ENCODE measurements at places on chromosomes 4 and X. TPM values are rescaled to one million over a fixed set of nuclear protein-coding genes. Genes with fewer than 3 reads are reported as not detected.

- DNase-seq = no peak
These were observed 148.6 kb downstream of the EPHA5 start for GRCh38 chr4:65521666-65522065.

GRCh38 chr4:155559915-155560314 is 106.7 kb upstream of the GUCY1A1 start:
- no peak for DNase-seq

DNA sequence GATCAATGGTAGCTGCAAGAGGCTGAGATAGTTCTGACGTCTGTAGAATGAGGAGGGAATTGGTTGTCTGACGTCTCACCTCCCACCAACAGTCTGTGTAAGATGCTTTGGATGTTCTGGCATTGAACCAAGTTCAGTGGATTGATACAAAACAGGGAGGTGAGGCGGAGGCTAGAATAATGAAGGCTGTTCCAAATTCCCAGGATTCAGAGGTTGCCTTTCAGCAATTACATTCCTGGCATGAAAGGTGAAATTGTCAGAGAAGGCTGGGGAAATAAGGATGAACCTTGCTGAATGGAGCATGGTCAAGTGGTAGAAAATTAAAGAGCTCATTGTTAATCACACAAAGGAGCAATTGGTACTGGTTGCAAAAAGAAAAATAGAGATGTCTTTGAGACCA is 241.6 kb downstream of the FBXW7 start:
- no peak for DNase-seq

DNA sequence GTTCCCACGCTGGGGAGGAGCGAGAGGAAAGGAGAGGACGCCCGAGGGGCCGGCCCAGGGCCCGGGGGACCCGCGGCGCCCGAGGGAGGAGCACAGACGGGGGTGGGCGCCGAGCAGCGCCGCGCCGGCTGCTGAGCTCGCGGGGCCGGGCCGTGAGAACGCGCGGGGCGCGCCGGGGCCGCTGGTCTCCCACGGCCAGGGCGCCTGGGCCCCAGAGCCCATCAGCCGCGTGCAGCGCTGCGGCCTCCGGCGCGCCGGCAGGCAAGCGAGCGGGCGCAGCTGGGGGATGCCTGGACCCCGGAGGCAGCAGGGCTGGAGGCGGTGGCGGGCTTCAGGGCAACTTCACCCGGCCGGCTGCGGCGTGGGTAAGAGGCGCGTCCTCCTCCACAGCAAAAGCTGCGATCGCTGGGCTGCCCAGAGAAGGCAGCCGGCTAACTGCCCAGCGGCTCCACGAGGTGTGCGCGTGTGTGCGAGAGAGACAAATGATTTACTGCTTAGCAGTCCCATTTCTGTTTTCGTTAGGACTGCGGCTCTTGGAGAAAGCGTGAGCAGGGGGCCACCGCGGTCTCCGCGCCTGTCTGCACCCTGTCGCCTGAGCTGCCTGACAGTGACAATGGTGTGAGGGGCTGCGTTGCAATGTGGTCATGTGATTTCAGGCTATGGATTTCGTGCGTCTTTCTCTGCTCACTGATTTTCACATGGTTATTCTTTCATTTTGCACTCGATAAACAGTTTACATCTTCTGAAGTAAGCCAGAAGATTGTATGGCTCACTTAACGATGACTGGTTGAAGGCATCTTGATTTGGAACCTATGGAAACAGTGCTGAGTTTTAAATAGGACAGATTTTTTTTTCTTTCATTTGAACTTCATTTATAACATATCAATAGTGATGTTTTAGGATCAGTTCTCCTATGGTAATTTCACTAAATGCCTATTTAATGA is 1.2 kb downstream of the GUCY1A1 start:
- no peak for DNase-seq

GRCh38 chr4:56286763-56287162 is 100.5 kb downstream of the AASDH start:
- DNase-seq = no peak

- no peak for DNase-seq
These were observed 162.0 kb downstream of the ATP10D start for GRCh38 chr4:47647029-47647428.

GRCh38 chr4:155076256-155076785 is 132.1 kb upstream of the NPY2R start:
- no peak for DNase-seq

DNA sequence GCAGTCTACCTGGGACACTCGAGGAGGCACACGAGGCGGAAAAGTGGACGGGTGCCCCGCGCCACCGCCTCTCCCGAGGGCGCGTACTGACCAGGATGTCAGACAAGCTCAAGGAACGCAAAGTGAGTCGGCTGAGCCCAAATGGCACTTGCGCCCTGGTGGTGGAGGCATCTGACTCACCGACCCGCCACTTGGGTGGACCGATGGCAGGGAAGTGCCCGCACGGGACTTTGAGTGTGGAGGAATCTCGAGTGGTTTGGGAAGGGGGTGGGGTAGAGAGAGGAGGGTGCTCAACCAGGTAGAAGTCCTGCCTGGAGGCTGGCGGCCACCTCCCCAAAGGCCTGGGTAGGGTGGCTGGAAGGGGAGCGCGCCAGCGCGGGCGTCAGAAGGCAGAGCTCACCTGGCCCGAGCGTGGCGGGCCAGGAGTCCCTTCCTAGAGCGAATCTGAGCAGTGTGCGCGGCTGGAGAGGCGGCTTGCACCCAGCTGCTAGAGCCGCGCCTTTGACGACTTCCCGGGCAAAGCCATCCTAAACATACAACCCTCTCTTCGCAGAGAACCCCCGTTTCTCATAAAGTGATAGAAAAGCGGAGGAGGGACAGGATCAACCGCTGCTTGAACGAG is 655 bp downstream of the HELT start:
- no peak for DNase-seq

GRCh38 chrX:134813697-134814096 is 155.4 kb upstream of the PLAC1 start:
- DNase-seq = no peak

DNA sequence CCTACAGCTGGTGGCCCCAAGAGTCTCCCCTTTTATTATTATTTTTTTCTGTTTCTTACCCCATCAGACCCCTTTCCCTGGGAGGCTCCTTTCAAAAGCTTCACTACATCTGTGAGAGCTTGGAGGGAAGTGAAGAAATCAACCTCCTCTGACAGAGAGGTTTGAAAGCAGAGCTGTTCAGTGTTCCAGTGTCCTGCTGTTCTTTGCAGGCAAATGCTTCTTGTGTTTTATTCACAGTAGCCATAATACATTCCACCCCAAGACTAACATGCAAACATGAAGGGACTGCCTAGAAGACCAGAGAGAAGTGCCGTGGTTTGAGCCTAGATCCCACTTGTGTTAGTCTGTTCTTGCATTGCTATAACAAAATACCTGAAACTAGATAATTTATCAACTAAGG is 192.1 kb downstream of the PTTG2 start:
- DNase-seq = no peak

- DNase-seq = no peak
These were observed at the start of gene GLOD5 for GRCh38 chrX:48761674-48762471. TSS of gene GLOD5 (plus strand) at chrX:48761747. CDS start at chrX:48761791, 44 bp downstream.

DNA sequence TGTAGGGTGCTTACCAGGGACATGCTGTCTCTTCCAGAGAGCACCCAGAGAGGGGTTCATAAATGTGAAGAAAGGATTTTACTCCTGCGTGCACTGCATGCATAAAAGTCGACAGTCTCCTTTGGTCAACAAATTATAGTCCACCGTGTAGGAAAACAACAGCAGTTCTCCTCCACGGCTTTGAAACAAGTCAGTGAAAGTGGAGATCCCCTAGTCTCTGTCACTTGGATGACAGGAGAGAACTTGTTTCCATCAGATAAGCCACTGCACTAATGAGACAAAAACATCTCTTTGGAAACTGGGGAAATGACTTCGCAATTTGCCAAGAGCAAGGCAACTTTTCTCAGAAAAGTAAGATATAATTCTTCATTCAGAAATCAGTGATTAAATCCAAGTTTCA is 9.7 kb downstream of the UNC5C start:
- DNase-seq = no peak

- DNase-seq = no peak
These were observed 153.5 kb downstream of the SH3BGRL start for GRCh38 chrX:81355436-81355835.

GRCh38 chrX:104566681-104567501 is 892 bp downstream of the IL1RAPL2 start:
- no peak for DNase-seq

Gene S100P
- not detected for total RNA-seq

Gene VCX3B
- total RNA-seq = not detected

Gene SCML1
- 20.1 TPM for total RNA-seq

Gene SPANXC
- total RNA-seq = not detected

Gene MTNR1A
- not detected for total RNA-seq

Gene MOSPD2
- total RNA-seq = 55.5 TPM

Gene CXCL1
- total RNA-seq = 0.68 TPM

Gene IDS
- total RNA-seq = 210 TPM

Gene SLC10A7
- total RNA-seq = 14.4 TPM

Gene ASMT
- total RNA-seq = not detected
